Smooth muscle cell of the brain vasculature (primary cell): ENCODE measurements at places on chromosomes 2 and 18.

GRCh38 chr2:178242552-178242883 is 48.2 kb downstream of the OSBPL6 start:
- no peak for DNase-seq

GRCh38 chr2:215896921-215897320 is 116.4 kb downstream of the MREG start:
- no peak for DNase-seq

GRCh38 chr2:36889795-36890194 is 76.5 kb downstream of the STRN start:
- DNase-seq = peak; percentile 55

DNA sequence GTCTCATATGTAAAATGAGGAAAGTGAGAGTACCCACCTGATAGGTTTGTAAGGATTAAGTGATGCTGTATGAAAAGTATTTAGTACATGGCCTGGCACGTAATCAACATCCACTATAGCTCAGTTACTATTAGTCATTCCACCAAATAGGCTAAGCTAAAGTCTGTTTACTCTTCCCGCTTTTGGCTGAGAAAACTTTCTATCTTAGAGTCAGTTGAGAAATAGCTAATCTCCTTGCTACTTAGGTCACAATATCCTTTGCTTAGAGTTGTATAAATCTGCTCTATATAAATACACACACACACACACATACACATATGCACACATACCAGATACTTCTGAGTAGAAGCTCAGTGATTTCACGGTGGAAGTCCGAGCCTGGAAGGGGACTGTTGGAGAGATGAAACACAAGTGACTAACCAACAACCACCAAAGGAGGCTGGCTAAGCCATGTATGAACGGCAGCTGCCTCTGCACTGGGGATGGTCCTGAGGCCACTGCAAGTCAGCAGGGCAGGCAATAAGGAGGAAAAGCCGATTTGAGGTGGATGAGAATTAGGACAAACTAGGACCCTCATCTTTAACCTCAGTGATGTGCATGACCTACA is 104.6 kb upstream of the EPHA4 start:
- DNase-seq = no peak

DNA sequence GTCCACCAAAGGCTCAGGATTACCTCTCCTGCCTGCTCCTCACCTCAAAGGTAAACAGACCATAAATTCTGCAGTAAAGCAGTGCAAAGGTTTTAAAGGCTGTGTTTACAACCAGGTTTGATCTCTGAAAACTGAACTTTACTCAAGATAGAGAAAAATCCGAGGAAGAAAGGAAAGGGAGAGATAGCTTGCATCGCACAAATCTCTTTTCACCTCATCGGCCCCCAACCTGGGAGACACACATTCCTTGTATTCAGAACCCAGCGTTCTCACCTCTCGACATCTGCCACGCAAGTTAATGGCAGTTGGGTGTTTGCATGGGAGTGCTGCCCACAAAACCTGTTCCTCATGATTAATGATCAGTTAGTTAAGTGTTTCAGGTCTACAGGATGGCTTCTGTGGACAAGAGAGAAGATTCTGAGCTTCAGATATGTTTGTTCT is 72.6 kb downstream of the GATA6 start:
- no peak for DNase-seq

DNA sequence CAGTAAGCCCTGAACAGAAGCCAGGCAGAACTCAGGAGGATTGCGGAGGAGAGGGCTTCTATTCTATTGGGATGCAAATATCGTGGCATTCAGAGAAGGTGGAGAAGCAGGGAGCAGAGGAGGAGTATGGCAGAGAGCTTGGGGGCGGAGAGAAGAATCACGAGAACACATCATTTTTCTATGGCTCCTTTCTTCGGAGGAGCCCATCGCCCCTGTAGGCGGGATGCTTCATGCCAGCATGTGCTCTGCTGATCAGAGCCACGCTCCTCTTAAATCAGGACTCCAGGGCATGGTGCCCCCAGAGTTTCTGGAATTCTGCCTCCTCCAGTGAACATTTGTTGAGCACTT is 71.1 kb downstream of the CIB4 start:
- DNase-seq = no peak

DNA sequence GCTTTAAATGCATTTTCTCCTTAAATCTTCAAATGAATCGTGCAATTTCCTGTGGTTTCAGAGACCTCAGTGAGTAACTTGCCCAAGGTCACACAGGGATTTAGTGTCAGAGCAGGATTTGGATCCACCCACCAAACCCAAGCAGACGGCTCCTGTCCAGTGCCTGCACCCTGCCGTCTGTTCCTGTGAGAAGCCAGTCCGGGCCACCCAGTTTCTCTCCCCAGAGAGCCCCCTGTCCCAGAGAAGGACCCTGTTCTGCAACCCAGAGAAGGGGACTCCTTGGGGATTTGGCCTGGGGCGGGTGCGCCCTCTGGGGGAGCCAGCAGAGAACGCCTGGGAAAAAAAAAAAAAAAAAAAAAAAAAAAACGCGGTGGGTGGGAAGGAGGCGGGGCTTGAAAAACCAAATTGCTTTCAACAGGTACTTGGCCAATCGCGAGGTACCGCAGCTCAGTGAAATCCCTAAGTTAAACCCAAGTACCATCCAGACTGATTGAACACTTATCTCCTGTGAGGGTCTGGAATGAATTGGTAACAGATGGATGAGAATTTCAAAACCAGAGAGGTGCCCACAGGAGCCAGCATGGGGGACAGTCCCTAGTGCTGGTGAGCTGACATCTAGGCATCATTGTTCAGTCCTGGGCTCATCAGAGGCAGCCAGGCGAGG is 30.9 kb upstream of the REEP1 start:
- no peak for DNase-seq

DNA sequence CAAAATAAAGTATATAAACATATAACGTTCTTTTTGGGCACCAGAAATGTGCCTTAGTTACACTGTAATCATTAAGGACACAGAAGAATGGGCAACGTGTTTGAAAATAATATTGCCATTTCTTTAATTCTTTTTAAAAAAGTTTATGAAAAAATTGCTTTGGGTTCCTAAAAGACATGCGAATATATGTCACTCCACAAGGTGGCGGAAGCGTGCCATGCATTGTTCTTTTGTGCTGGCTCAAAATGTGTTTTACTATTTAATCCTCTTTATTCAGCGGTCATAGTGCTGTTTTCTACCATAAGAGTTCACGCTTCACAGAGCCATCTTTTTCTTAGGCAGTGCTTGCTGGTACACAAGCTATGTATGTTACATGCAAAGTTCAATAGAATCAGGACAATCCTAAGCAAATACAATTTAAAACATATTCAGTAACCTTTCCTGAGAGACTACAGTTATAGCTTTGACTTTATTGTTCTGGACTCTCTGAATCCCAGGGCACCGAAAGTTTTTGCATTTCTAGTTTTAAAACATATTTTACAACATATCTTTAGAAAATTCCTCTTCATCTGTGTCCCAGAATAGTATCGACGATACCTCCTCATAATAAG is 147.8 kb upstream of the ERBB4 start:
- peak; percentile 53 for DNase-seq

DNA sequence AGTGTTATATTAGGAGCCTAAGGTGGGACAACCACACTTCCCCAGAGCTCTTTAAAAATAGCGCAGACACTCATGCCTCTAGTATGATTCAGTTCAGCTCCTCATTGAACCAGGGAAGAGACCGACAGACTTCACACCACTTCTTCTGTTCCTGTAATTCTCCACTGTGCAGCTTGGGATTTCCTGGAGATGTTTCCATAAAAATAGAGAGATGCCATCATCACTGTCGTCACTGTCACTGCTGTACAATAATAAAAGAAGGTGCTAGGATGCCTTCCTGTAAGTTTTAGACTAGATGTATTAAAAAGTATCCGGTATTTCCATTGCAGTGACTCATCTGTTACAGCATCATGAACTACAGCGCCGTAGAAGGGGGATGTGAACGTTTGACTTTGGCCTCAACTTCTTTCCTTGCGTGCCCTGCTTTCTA is 110.9 kb downstream of the FAM210A start:
- DNase-seq = no peak

DNA sequence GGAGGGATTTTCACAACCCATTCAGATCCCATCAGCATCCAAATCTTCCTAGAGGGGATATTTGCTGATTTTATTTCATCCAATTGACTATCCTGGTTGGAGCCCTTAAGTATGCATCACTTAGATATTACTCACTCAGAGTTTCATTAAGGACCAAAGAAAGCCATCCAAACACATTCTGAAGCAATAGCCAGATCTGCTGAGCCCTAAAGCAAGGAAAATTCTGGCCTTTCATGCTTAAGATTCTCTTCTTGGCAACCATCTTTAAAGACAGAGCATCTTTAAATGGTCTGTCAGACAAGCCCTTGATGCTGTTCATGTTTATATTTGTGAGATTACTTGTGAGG is 40.9 kb upstream of the C1D start:
- no peak for DNase-seq

- no peak for DNase-seq
Measured at GRCh38 chr2:73939419-73939818, 12.7 kb downstream of the DGUOK start.

- no peak for DNase-seq
Measured at GRCh38 chr2:60104514-60105505, 448.6 kb downstream of the BCL11A start.

DNA sequence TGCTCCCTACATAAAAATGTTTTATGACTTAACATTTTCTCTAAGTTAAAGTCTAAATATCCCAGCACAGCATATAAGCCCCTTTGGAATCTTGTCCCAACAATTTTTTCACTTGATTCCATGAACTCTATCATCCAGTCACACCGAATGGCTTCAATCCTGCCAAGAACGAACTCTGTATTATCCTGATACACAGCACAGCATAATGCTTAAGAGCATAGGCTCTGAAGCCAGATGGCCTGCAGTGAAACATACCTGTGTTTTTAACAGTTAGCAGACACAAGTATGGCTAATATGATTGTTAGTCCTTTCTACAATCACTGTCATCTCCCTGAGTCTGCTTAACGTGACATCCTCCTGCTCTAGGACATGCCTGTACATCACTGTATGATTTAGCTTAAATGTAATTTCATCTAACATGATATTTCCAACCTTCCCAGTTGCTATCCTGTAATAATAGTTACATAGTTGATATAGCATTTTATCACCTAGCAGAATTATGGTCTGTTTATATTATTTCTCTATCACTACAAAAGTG is 669.5 kb downstream of the ERBB4 start:
- no peak for DNase-seq

GRCh38 chr18:24002479-24002878 is 12.1 kb upstream of the TTC39C start:
- no peak for DNase-seq
